A172 (cell line): ENCODE measurements at places on chromosomes 2 and 18.

GRCh38 chr2:75920859-75921551 is 210.3 kb upstream of the GCFC2 start:
- DNase-seq = no peak

- peak; percentile 32 for DNase-seq
Observed at GRCh38 chr2:239444626-239445577, 44.1 kb upstream of the HDAC4 start.

- DNase-seq = no peak
Observed at GRCh38 chr2:120693121-120693520, 42.5 kb upstream of the GLI2 start.

DNA sequence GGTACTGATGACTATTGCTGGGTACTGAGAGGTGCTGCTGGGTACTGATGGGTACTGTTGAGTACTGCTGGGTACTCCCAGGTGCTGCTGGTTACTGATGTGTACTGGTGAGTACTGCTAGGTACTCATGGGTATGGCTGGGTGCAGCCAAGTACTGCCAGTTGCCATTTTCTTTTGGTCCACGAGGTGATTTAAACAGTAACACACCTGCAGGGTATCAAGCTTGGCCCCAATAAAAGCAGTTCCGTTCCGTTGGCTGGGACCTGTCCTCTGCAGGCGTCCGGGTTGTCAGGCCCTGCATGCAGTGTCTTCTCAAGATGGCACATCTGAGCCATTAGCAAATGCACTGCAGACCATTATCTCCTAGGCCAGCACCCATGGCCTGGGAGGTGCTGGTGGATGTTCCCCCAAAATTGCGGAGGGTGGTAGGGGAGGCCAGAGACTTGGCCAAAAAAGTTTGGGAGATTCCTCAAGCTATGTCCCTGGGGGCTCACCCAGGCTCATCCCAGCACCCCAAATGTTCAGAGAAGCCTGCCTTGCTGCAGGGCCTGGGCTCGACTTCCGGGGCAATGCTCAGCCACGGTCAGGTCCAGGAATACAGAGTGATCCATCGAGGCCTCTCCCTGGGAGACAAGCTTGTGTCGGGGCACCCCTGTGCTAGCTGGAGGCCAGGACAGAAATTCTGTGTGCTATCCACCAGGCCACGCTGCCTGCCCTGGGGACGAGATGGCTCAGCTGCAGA is 165.2 kb downstream of the TWIST2 start:
- no peak for DNase-seq

GRCh38 chr18:32318581-32318980 is 128.7 kb downstream of the MEP1B start:
- no peak for DNase-seq
